ENCODE measurements at places on chromosomes 11 and 22. TPM values are rescaled to one million over a fixed set of nuclear protein-coding genes. Genes with fewer than 3 reads are reported as not detected.

GRCh38 chr11:9982796-9983579 lies 311.0 kb downstream of the SBF2 start:
- DNase-seq: peak; percentile 72

GRCh38 chr11:33910296-33910957 lies 18.6 kb upstream of the LMO2 start:
- no peak for DNase-seq

- no peak for DNase-seq
Observed at GRCh38 chr22:47370448-47371262, 608.2 kb downstream of the TBC1D22A start.

GRCh38 chr11:115676206-115676605 lies 172.0 kb upstream of the CADM1 start:
- DNase-seq: no peak

Gene LGR4
- total RNA-seq: 115 TPM

- peak; percentile 83 for DNase-seq
Observed at GRCh38 chr22:37623075-37624016, 14.7 kb downstream of the GGA1 start.

GRCh38 chr11:61115498-61116224 lies 13.4 kb downstream of the CD5 start:
- no peak for DNase-seq

- DNase-seq: no peak
Observed at GRCh38 chr22:19530751-19531150, 6.5 kb upstream of the CLDN5 start.

Gene SLC22A25
- 3.9 TPM for total RNA-seq

Gene SLC22A8
- total RNA-seq: not detected

DNA sequence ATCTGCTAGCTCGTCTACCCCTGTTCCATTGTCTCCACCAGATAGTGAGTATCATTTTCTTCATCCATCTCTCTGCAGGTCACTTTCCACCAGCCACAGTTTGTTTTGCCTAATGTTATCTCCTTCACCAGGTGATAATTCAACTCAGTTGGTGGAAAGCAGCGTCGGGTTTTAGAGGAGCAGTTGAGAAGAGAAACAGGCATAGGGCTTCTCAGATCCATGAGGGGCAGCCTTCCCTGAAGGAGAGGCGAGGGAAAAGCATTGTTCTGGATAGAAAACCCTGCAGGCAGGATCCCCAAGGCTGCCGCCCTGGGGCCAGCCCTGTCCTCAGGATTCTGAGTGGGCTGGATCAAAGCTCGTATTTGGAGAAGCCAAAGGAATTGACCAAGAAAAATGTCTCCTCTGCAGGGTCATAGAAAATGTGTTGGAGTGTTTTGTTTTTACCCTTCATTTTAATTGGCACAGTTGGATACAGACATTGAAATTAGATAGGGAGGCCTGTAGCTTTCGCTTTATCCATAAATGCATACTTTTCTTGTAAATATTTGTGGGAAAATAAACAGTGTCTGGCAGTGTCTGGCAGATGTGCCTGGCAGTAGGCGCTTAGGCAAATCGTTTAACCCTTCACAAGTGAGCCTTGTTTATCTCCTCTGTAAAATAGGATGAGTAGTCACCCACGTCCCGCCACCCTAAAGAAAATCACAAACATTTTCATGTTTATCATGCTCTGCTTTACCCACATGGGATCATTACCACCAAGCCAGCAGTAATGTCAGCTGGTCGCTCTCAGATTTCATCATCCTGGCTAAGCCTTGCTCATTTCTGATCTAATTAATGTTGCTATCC lies 73.4 kb upstream of the TTC12 start:
- peak; percentile 19 for DNase-seq

DNA sequence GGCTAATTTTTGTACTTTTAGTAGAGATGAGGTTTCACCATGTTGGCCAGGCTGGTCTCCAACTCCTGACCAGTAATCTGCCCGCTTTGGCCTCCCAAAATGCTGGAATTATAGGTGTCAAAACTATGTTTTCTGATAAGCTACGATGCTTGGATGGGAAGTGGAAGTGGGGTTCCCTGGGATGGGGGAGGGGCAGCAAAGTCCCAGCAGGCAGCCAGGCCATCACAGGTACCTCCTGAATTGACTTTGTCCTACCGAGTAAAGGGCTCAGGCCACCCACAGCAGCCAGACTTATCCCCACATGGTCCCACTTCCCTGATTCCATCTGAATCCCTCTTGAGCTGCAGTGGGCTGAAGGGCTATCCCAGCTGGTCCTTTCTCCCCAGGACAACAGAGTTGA lies 6.9 kb downstream of the FTH1 start:
- DNase-seq: no peak

DNA sequence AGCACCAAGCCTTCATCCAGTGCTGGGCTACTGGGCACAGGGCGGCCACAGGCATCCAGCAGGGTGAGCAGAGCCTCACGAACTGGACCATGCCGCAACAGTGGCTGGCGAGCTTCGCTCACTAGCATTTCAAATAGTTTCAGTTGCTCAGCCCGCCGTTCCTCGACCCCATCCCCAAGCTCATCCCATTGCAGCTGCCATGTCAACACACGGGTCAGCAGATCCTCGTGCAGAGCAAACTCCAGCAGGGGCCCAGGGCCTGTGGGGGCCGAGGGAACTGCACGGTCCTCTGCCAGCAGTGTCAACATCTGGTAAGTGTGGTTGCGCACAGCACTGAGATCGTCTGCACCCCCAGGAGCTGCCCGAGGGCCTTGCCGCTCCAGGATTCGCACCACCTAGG lies 10.6 kb downstream of the FHIP1B start:
- DNase-seq: no peak

DNA sequence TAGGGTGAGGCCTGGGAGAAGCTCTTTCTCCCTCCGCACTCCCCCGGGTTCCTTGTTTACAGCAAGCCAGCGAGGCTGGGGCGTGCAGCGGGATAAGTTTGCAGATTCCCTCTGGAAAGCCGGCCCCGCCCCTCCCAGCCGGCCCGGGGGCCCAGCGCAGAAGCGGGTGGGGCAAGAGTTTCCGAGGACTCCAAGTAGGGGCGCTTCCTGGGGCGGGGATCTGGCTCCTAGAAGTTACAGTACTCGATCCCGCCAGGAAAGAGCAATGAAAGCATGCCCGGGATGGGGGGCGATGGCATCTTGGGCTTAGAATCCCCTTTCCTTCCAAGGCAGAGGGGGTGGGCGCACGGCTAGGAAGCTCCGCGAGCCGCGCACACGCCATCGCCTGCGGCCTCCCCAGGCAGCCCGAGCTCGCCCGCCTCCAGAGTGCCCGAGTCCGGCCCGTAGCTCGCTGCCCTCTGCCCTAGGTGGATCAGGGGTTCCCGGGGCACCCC lies 385 bp downstream of the TST start:
- peak; percentile 86 for DNase-seq

DNA sequence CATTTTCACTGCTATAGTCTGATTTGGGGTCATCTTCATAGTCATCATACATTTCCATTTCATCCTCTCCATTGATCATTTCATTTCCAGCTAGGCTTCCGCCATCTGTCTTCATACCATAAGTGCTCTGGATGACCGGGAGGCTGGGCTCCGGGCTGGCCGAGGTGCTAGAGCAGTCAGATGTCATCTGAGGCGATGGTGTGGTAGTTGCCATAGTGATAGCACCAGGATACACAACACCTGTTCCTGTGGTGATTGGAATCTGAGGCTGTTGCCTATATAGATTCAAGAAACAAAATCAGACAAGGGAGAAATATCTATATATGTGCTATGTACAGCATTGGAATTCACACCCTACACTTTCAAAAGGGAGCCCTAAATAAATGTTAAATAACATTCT lies 383.5 kb downstream of the SOX6 start:
- no peak for DNase-seq

DNA sequence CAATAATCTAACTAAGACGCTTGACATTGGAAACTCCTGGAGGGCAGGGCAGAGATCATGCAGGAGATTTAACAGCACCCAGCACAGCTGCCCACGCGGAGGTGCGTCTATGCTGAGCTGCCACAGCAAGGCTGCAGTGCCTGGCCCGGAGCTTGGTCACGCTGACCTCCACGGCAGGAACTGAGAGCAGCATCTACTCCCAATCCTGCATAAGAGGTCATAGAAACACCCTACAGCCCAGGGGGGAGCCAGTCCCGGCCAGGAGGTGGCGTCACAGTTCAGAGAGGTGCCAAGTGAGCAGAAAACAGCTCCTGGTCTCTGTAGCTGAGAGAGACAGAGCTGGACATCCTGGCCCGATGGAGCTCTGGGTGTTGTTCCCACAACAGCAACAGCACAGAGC lies 121.1 kb upstream of the TMEM45B start:
- DNase-seq: no peak

DNA sequence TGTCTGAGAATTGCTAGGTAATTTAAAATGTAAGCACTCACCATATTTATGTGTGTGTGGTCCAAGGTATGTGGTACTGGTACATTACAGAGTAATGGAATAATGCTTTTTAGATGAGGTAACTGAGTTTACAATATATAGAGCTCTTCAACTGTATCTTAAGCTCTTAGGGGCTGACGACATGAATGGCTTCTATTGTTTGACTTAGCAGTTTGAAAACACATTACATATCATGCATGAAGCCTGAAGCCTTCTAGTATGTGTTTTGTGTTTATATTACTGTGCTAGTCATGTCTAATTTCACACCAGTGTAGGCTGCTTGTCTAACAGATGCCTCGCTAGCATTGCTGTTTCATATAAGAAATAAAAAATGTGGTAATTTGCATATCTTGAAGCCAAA lies 37.2 kb downstream of the GAS2 start:
- peak; percentile 27 for DNase-seq

GRCh38 chr11:74710281-74710938 lies 20.8 kb downstream of the CHRDL2 start:
- peak; percentile 46 for DNase-seq

Gene OR5A1
- not detected for total RNA-seq

- peak; percentile 95 for DNase-seq
Observed at GRCh38 chr11:65386307-65387140, at the start of gene FRMD8. Gene FRMD8 (plus strand): TSS chr11:65386637. CDS start chr11:65387037, 400 bp downstream.

GRCh38 chr22:47020166-47020565 lies 257.7 kb downstream of the TBC1D22A start:
- no peak for DNase-seq

GRCh38 chr11:91967691-91968045 lies 256.9 kb upstream of the FAT3 start:
- no peak for DNase-seq

- DNase-seq: peak; percentile 78
Observed at GRCh38 chr11:96050435-96051182, 126.7 kb upstream of the MTMR2 start.

DNA sequence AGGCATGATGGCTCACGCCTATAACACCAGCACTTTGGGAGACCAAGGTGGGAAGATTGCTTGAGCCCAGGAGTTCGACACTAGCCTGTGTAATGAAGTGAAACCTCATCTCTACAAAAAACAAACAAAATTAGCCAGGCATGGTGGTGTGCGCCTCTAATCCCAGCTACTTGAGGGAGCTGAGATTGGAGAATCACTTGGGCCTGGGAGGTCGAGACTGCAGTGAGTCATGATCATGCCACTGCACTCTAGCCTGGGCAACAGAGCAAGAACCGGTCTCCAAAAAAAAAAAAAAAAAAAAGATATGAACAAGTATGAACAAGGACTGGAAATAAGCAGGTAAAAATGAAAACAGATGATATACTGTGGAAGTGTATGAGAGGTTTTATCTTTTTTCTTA lies 54.1 kb upstream of the SOX6 start:
- no peak for DNase-seq

Gene ADM2
- 4.1 TPM for total RNA-seq

- no peak for DNase-seq
Observed at GRCh38 chr11:130102301-130103249, 32.9 kb downstream of the APLP2 start.

Gene HTR3A
- not detected for total RNA-seq

DNA sequence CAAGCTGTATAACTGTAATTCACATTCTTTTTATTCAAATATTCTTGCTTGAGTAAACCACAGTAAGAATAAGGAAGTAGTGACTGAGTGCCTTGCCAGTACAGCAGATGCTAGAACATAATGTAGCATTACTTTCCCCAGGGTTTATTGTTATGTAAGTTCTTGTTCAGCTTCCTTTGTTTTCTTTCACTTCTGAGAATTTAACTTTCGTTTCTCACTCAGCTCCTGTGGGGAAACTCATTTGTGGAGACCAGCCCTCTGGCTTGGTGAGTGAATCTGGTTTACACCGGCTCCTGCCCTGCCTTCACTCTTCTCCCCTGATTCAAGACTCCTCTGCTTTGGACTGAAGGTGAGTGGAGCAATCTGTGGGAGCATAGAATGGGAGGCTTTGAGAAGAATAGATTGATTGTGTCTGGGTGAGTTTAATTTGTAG lies at the start of gene TRIM22:
TSS of gene TRIM22 (plus strand) at position 240 of the 433 bp plus-strand sequence. CDS start 6,443 bp downstream, outside the sequence.
- peak; percentile 32 for DNase-seq

Gene SOX10
- not detected for total RNA-seq
